ENCODE measurements at places on chromosomes 6 and 20.

DNA sequence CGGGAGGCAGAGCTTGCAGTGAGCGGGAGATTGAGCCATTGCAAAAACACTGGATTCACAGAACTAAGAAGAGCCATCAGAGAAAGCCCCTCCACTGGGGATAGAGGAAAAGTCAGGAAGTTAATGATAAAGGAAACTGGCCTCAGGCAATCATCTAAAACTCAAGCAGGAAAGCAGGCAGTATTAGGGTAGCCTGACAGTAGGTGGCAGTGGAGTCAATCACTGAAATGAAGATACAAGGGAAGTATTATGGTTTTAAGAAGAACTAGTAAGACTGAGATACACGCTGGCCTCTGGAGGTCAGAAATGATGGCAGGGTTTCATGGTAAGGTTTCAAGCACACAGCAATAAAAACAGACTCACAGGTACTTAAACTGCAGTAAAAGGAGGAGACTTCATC, 578.3 kb downstream of the HACE1 start:
- DNase-seq = no peak

- no peak for DNase-seq
Observed at GRCh38 chr6:85865420-85866369, 223.0 kb upstream of the SYNCRIP start.

DNA sequence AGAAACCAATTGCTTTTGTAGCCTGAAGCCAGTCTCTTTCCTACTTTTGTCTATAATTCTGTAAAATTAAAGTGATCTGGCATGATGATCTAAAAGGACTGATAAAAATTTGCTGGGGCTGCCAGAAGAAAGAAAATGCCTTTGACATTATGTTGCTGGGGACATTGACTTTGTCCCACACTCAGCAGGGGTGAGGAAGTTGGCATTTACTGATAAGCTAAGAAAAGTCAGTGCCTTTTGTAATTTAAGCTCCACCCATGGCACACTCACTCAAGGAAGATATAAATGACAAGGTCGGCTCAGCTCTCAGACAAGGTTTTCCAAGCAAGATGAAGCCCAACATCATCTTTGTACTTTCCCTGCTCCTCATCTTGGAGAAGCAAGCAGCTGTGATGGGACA, at the start of gene SEMG1:
SEMG1 (plus strand) TSS at position 309 of the 400 bp plus-strand sequence; CDS start at position 330, 21 bp downstream.
- no peak for DNase-seq

GRCh38 chr6:77619114-77619513, 33.7 kb upstream of the MEI4 start:
- no peak for DNase-seq

DNA sequence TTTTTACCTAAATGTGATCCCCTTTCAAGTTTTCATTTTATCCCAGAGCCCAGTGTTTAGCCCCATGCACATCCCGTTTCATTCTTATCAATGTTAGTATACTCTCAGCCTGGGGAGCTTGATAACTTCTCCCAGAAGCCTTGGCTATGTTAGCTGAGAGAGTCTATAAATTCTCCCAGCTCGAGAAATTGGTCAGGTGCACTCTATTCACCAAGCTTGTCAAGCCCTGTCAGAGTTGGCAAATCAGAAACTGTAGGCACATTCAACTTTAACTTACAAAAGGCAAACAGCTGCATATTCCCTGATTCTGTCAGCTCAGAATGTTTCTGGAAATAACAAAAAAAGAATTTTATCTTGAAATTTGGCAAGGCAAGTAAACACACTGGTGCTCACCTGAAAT, 62.2 kb upstream of the IMPG1 start:
- DNase-seq = no peak

GRCh38 chr6:22956029-22956681, 386.8 kb downstream of the HDGFL1 start:
- no peak for DNase-seq

GRCh38 chr6:125222531-125223455, 69.2 kb downstream of the TPD52L1 start:
- DNase-seq = no peak

DNA sequence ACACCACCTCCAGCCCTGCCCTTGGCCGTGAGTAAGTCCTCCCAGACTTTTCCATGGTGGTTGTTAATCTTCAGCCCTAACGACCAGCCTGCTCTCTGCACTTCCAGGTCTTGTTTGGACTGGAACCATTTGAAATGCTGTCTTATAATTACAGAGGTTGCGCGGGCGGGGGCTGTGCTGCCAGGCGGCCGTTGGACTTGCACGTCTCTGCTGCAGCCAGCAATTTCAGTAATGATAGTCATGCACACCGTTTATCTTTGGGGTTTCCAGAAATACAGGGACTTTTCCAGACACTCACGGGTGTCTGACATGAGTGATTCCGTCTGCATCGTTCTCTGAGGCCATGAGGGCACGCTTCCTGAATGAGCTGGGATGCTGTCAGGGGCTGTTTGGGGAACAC, 118.2 kb downstream of the BMP7 start:
- DNase-seq = no peak

Data from T-helper 2 cell (primary cell).